ENCODE measurements at places on chromosomes 3 and 15.

GRCh38 chr3:125129512-125129997, 73.8 kb upstream of the HEG1 start:
- DNase-seq: no peak

DNA sequence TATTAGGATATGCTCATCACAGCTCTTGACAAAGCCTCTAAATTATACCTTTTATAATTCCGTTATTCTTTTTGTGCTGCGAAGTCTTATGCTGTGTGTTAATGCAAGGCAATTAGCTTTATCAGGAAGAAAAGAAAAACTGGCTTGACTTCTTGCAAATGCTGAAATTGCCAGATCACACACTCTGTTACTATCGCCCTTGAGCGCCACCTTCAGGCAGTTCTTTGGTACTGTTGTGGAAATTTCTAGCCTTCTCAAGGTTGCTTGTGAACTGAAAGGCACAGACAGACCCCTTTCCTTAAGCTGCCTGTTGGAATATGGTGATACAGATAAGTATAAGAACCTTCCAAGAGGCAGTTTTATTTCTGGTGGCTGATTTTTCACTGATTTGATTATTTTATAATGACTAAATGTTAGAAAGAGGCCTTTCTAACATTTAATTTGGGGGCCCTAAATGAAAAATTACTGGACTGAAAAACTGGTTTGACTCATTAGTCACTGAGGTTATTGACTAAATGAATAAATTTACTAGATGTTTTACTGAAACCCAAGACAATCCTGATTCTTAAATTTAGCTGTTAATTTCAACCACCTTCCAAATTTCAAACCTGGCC, 126.2 kb upstream of the RASGRP1 start:
- DNase-seq: peak; percentile 83

- DNase-seq: peak; percentile 42
These were observed 25.4 kb downstream of the ISG20 start for GRCh38 chr15:88664151-88664778.

- DNase-seq: no peak
These were observed 25.5 kb upstream of the KLF13 start for GRCh38 chr15:31300981-31301672.

DNA sequence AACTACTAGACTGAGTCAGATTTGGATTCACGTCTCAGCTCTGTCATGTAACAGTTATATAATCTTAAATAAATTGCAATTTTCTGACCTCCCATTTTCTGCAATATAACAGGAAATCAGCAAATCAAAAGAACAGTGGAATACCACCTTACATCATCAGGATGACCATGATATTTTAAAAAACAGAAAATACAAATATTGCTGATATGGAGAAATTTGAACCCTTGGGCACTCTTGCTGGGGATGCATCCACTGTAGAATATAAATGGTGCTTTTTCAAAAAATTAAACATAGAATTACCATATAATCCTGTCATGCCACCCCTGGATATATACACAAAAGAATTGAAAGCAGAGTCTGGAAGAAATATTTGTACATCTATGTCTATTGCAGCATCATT, 982.5 kb downstream of the TBL1XR1 start:
- DNase-seq: no peak

DNA sequence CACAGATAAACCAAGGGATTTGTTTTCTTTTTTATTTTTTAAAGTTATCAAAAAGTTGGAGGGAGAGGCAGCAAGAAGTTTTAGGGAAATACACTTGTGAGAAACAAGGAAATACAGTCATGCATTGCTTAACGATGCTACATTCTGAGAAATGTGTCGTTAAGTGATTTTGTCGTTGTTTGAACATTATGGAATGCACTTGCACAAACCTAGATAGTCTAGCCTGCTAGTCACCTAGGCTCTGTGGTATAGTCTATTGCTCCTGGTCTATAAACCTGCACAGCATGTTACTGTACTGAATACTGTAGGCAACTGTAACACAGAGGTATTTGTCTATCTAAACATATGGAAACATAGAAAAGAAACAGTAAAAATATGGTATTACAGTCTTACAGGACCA, 2.0 kb upstream of the NFKBIZ start:
- no peak for DNase-seq

GRCh38 chr3:50242851-50243542, 7.0 kb downstream of the GNAI2 start:
- peak; percentile 65 for DNase-seq

GRCh38 chr3:57952208-57952631, 56.0 kb upstream of the FLNB start:
- no peak for DNase-seq

DNA sequence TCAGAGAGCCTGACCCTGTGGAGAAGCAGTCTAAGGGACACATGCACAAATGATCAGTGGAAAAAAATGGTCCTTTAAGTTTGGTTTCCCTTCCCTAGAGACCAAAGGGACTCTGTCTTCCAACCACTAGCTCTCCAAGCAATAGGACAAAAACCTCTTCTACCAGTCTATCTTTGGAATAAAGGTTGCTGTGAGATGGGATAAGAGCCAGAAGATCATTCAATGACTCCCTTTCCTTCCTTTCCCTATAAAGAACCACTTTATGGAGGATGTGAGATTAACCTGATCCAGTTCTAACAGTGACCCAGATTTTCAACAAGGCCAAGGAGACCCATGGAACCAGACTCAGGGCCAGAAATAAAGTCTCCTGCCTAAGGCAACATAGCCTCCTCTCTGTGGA, 74.8 kb downstream of the DHX30 start:
- DNase-seq: no peak

- DNase-seq: no peak
These were observed 100.6 kb downstream of the TOP2B start for GRCh38 chr3:25564075-25564474.
